Ammon's horn (tissue), 1 donor: ENCODE measurements at places on chromosomes 5 and 9.

GRCh38 chr9:91727316-91727861 is 222.6 kb downstream of the ROR2 start:
- DNase-seq, result peak; percentile 18

DNA sequence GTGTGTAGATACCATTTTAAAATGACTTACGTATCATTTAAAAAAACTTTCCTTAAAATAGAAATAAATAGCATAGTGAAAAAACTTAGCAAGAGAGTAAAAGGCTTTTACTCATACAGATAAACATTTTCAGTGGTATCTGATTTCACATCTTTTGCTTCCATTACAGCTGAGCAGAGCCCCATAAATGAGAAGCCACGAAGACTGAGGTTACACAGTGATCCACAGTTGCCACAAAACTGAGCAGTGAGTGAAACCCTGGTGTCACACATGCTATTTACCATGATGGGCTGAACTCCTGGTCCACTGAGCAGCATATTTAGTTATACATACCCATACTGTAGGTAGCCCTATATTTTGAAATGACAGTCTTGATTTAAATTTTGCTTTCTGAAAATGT is 401.2 kb downstream of the KIAA0825 start:
- DNase-seq, result no peak

DNA sequence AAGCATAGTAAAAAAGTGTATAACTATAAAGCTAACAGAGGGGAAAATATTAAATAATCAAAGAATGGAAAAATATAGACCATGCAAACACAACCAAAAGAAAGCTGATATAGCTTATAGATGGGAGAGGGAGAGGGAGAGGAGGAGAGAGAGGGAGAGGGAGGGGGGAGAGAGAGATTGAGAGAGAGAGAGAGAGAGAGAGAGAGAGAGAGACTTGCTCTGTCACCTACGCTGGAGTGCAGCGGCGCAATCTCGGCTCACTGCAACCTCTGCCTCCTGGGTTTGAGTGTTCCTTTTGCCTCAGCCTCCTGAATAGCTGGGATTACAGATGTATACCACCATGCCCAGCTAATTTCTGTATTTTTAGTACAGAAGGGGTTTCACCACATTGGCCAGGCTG is 110.6 kb downstream of the RAPGEF6 start:
- DNase-seq, result no peak

DNA sequence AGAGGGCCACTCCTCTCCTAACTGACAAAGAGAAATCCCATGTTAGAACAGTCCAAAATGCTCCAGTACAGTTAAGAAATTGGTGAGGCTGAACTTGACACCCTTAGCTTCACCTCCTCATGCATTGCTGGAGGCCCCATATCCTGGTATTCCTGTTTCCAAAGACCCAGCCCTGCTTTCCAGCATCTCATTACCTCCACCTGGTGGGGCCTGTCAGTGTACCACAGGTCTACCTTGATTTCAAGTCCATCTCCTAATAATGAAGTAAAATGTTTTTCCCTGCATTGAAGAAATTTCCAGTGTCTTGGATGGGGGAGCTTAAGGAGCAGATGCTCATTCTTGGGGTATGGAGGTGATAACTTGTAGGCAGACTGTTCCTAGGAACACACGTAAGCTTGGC is 70.6 kb upstream of the S1PR3 start:
- DNase-seq, result no peak

- no peak for DNase-seq
Observed at GRCh38 chr5:97548739-97549080, 365.7 kb upstream of the RIOK2 start.

DNA sequence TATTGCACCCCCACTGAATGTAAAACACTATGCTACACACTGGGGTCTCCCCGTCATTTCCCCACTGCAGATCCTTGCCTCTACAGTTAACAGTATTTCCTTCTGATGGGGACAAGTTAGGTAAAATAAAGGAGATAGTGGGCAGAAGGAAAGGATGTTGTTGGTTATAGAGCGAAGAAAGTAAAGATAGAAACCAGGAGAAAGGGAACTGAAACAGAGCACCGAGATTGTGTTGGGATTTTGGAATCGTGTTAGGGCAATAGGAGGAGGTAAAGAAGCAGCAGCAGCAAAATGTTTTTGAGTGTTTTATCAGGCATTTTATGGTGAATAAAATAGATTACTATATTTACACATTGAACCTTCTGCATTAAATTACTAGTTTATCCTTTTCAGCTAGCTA is 60.0 kb downstream of the PAM start:
- no peak for DNase-seq

- no peak for DNase-seq
Observed at GRCh38 chr5:84603568-84604185, 219.0 kb upstream of the EDIL3 start.

DNA sequence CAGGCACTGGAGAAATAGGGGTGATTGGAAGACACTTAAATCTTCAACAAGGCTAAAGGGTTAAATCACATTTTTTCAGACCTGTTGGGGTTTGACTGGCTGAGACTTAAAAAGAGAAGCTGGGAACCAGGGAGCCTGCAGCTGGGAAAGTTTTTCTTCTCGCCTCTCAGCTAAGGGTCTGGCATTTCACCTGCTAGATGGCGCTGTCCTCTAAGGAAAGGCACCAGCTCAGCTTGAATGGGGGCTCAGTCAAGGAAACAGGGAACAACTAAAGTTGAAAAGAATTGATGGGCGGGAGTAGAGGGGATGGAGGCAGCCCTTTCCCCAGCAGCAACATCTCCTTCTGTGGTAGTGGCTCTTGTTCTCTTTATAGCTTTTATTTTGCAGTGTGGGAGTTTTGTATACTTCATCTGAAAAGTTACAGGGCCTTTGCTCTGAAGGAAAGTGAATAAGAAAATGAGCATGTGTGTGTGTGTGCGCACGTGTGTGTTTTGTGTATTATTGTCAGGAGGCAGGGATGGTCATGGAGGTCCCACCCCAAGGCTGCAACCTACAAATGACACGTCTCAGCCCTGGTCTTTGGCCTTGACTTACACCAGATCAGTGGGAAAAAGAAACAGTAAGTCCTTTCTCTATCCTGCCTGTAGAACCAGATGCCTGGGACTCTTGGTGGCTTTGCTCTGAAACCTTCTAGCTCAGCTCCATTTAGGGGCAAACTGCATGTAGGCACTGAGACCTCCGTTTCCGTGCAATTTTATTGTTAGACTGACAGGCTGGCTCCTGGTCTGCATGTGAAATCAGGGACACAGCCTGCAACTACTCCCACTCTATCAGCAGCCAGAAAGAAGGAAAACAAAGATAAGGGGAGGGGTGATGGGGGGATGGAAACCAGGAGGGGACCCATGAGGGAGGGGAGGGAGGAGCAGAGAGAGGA is 316.2 kb upstream of the CLINT1 start:
- peak; percentile 88 for DNase-seq

- DNase-seq, result no peak
Observed at GRCh38 chr5:57327561-57328367, 153.9 kb downstream of the GPBP1 start.

DNA sequence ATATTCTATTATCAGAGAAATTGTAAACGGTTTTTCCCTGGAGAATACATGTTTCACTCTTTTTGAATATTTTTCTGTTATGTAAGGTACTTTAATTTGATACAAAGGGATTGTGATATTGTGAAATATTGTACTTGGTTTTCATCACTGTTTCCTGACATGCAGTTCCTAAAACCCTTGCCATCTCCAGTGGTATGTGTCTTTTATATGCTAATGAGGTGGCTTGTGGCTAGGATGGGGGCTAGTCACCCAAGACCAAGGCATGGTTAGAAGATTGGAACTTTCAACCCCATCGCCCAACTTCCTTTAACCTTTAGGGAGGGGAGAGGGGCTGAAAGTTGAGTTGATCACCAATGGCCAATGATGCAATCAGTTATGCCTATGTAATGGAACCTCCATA is 160.6 kb downstream of the TAF11L14 start:
- no peak for DNase-seq

DNA sequence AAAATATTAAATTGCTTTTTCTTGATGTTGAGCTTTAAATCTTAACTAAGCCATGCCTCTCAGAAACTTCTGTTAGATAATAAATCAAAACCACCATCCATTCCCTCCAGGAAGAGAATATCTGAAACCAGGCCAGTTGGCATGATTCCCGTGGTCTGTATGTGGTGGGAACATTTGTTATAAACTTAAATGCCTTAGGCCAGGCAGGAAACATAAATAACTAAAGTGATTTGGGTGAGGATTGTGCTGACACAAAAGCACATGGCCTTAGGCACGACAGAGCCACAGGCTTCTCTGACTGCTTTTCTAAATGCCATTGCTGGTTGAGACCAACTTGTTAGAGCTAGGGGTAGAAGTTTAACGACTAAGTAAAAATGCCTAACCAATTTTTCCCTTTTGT is 255.9 kb downstream of the GABRG2 start:
- no peak for DNase-seq

GRCh38 chr9:81474125-81474524 is 215.2 kb downstream of the TLE1 start:
- no peak for DNase-seq

GRCh38 chr9:115104908-115105307 is 13.0 kb downstream of the TNC start:
- DNase-seq, result no peak

GRCh38 chr5:67059744-67060490 is 136.7 kb downstream of the CD180 start:
- DNase-seq, result no peak

- no peak for DNase-seq
Observed at GRCh38 chr9:132109291-132109690, 29.6 kb upstream of the MED27 start.

- DNase-seq, result no peak
Observed at GRCh38 chr9:77960356-77961153, 71.1 kb downstream of the GNAQ start.

DNA sequence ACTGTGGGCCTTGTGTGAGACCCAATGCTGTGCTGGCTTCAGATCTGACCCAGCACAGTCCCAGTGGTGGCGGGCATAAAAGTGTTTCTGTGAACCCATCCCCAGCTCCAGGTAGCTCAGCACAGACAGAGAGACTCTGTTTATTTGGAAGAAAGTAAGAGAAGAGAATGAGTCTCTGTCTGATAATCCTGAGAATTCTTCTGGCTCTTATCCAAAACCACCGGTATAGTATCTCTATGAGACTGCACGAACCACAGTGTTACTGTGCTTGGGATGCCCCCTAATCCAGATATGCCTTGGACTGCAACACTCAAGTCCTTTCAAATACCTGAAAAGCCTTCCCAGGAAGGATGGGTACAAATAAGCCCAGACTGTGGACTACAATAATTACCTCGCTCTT is 1660.8 kb upstream of the ACO1 start:
- DNase-seq, result no peak

- DNase-seq, result no peak
Observed at GRCh38 chr5:54093861-54094260, 216.5 kb downstream of the ARL15 start.

- DNase-seq, result peak; percentile 50
Observed at GRCh38 chr5:32312197-32312594, 543 bp downstream of the MTMR12 start.

GRCh38 chr9:20290257-20290656 is 332.0 kb downstream of the MLLT3 start:
- DNase-seq, result peak; percentile 9

DNA sequence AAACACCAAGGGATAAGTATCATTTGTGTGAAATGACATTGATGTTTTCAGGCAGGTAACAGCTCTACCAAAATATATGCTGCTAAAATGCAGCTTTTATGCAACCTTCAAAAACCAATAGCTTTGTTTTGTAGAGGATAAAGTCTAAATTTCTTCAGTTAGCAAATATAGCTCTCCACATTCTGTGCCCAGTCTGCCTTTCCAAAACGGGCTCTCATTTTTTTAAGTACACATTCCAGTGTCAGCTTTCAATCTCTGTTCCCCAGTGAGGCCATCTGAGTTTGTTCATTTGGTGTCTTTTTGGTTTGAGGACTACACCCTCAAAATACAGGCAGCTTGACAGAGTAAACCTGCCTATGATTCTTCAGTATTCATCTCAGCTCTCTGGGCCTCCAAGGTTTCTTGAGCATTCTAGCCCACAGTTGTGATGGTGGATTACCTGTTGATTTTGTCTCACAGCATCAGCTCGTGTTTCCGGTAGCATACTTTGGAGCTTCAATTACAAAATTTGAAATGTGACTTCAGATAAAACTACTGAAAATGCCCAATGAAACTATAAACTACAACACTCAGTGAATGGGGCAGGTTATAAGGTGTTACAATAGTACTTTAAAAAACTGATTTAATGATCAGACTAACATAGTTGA is 55.7 kb downstream of the NR3C1 start:
- no peak for DNase-seq

DNA sequence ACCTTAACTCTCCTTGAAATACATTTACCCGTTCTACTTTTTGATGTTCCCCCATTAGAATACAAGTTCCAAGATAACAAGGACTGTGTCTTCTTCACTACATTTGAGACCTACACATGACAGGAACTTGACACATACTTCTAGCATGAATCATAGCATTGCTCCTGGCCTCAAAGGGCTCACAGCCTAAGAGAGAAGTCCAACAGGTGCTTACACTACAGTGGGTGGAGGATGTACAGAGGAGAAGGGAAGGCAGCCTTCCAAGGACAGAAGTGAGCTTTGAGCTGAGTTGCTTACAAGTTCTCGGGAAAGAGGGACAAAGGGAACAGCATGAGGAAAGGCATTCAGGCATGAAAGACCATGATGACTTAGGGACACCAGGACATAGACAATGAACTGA is 56.9 kb upstream of the MSX2 start:
- no peak for DNase-seq

- no peak for DNase-seq
Observed at GRCh38 chr5:145668714-145669113, 166.4 kb downstream of the PRELID2 start.

DNA sequence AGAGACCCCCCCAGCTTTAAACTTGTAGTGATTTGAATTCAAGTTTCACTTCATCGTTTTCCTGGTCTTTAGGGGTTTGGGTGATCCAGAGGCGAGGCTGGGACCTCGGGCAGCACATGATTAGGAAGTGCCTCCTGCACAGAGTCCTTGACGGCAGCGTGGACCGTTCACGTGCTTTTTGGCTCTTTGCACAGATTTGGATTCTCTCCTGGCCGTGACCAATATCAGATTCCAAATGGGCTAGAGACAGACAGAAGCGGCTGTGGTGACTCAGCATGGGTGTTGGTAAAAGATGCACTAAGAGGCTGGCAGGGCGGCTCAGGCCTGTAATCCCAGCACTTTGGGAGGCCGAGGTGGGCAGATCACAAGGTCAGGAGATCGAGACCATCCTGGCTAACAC is 117.2 kb upstream of the CACNA1B start:
- DNase-seq, result no peak

GRCh38 chr5:66870708-66871107 is 274.5 kb downstream of the MAST4 start:
- no peak for DNase-seq
